ENCODE measurements at places on chromosomes 2 and 18.
A peak's percentile ranks its signal among the peaks of the same experiment; 100 is the strongest.

- peak; percentile 98 for DNase-seq
Measured at GRCh38 chr2:71008342-71008741, 13.7 kb upstream of the TEX261 start.

- DNase-seq: no peak
Measured at GRCh38 chr2:77768508-77768907, 246.3 kb upstream of the LRRTM4 start.

- DNase-seq: no peak
Measured at GRCh38 chr2:96843538-96844268, at the start of gene ANKRD23. TSS of gene ANKRD23 (minus strand) at chr2:96844021. CDS start at chr2:96843992, 29 bp downstream.

- DNase-seq: no peak
Measured at GRCh38 chr18:75927791-75928190, 500.3 kb upstream of the SMIM21 start.

All from eye (tissue), 1 donor.